ENCODE measurements at places on chromosomes 6 and 20.

DNA sequence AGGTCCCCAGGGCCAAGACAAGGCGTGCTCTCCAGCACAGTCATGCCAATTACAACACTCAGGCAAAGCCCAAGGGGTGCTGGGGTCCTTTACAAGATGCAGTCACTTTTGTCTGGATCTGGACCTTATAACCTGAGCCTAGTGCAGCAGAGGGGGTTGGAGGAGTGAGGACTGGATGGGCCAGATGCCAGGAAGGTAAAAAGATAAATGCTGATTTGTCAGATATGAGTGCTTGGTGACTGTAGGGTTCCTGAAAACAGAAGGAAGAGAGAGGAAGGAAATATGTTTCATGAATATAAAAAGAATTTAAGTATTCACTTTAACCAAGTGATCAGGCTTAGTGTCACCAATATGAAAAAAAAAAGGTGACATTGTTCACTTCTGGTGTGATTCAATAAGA, 43.4 kb upstream of the TFAP2A start:
- no peak for DNase-seq

DNA sequence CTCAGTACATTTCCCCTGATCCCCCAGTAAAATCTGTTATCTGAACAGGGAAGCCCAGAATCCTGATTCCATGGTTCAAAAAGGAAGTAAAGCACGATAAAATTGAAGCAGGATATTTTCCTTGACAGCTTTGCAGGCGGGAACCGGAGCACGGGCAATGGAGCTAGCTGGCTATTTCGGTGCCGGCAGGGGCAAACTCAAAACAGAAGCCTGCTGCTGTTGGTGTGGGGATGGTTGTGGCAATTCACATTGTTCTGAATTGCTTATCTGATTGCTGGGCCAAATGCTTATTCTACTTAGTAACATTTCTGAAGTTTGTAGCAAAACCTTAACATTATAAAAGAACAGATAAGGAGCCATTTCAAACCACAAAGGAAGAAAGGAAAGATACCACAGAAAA, 172.4 kb downstream of the MMS22L start:
- no peak for DNase-seq

DNA sequence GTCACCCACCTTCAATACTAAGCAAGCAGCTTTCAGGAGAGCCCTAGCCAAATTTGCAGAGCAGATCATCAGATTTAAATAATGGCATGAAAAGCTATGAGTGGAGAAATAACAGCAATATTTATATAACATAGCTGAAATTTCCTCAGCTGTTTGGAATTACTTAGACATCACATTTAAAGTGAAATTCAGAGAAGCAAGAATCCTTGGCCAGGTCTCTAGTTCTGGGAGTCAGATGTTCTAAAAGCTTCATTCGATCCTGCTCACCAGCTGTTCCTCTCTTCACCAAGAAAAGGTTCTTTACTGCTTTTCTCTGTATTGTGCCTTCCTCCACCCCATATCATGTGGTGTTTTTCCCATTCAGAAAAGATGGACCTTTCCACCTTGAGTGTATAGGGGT, 152.3 kb upstream of the JAG1 start:
- no peak for DNase-seq

DNA sequence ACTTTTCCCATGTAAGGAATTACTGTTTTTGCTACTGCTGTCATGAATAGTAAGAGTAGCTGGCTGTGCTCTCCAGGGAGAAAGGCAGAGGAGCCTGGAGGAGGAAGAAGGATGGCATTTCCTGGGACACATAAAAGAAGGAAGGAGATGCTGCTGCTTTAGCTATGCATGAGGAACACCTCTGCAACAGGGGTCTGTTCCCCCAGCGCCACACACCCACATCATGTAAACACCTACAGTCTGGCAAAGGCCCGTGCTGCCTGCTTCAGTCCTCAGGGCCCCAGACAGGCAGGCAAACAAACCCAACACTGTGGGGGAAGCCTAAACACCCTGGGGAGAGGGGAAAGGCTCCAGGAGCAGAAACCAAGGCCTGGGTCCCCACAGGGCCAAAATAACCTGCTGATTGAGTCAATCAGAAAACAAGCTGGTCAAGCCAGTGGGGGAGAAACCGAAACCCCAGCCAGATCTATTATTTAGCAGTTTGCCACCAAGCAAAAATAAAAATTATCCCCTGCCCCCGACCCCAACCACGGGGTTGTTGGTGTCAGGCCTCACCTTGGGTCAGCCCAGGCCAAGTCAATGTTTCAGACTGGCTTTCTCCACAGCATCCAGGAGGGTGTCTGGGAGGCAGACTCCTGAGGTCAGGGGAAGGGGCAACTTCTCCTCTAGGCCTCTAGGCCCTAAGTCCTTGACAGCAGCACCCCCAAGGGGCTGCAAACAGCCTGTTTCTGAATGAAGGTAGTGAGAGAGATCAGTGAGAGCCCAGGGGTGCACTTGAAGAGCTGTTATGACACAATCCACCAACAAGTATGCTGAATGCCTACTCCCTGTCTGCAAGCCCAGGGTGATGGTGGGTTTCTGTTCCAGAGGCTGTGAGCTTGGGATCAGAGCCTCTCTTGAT, 34.6 kb upstream of the SCUBE3 start:
- no peak for DNase-seq

GRCh38 chr6:130713144-130713543, 114.1 kb upstream of the SMLR1 start:
- DNase-seq = no peak

DNA sequence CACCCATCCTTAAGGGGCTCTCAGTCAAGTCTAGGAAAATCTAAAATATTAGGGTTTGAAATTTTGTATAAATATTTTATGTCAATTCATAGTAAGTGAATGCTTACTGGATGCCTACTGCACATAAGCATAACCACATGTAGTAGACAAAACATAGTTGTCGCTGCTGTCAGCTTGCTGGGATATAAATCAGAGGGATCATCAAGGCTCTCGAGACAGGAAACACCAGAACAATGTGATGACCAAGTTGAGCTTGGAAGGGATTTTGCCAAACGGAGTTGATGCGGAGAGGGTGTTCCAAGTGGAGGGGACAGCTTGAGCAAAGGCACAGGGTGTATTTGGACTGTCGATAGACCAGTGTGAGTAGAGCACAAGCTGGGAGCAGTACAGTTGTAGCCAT, 105.8 kb upstream of the SUPT3H start:
- no peak for DNase-seq

GRCh38 chr6:10901770-10902169, 14.9 kb downstream of the SYCP2L start:
- peak; percentile 6 for DNase-seq

- no peak for DNase-seq
Measured at GRCh38 chr6:146871611-146872425, 273.0 kb downstream of the ADGB start.

DNA sequence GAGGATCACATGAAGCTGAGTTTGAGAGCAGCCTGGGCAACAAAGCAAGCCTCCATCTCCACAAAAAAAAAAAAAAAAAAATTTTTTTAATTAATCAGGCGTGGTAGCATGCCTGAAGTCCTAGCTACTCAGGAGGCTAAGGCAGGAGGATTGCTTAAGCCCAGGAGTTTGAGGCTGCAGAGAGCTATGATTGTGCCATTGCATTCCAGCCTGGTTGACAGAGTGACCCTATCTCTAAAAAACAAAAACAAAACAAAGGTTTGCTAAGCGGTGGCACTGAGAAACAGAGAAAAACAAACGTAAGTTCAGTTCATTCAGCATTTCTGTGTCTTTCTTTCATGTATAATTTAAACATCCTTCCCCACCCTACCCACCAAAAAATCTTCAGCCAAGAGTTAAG, 78.4 kb downstream of the ANKS1A start:
- no peak for DNase-seq

DNA sequence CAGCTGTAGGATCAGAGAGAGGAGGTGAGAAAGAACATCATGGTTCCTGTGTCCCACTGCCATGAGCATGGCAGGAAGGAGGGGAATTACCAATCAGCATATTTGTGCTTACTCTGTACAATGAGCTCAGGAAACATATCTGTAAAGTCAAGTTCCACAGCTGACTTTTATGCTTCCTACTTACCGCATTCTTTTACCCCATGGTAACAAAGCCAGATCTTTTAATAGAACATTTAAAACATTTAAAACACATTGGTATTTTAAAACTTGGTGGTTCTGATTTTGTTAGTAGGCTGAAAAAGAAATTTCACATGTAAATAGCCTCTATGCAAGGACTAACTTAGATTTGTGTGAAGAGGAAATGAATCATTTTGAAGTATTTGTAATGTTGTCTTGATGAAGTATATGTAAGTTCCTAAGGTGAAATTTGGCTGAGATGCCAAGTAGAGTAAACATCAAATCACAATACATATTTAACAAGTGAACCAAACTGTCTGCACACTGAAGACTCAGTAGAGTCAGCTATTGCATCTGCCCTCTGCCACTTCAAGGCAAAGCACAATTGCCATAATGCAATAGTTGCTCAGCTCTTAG, 114.7 kb downstream of the GJA10 start:
- no peak for DNase-seq

- no peak for DNase-seq
Measured at GRCh38 chr20:59987135-59987534, 28.9 kb downstream of the CDH26 start.

GRCh38 chr6:28235912-28236452, 10.9 kb downstream of the ZSCAN9 start:
- no peak for DNase-seq

DNA sequence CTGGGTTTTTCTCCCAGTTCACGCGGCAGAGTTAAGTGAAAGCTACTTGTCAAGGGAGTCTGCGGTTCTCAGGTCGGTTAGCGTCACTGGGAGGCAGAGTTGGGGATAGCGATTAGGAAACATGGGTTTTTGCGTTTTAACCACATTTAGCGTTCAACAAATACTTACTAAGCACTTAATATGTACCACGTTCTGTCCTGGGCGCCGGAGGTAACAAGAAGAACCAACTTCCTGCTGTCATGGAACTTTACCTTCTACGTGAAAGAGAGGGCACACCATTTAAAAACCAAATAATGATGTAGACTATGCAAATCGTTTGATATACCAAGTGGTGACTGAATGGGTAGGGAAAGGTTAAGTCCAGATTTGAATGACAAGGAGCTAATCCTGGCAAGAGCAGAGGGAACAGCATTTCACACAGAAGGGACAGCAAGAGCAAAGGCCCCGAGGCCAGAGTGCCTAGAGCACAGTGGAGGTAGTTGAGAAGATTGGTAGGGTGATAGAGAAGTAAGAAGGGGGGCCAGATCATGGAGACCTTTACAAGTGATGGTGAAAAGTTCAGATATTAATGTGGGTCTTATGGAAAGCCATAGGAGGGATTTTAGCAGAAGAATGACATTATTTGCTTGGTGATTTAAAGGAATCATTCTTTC, 744 bp downstream of the RIOK1 start:
- no peak for DNase-seq

DNA sequence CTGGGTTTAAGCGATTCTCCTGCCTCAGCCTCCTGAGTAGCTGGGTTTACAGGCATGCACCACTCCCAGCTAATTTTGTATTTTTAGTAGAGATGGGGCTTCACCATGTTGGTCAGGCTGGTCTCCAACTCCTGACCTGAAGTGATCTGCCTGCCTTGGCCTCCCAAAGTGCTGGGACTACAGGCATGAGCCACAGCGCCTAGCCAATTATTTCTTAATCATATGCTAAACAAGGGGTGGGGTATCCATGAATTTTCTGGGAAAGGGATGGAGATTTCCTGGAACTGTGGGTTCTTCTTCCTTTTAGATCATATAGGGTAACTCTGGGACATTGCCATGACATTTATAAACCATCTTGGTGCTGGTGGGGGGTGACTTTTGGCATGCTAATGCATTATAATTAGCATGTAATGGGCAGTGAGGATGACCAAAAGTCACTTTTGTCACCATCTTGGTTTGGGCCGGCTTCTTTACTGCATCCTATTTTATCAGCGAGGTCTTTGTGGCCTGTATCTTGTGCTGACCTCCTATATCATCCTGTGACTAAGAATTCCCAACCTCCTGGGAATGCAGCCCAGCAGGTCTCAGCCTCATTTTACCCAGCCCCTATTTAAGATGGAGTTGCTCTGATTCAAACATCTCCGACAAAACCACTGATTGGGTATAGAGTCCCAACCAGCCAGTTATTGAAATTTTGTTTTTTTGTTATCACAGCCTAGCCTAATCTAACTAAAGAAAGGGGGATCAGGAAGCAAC, 29.9 kb upstream of the DDR1 start:
- no peak for DNase-seq

DNA sequence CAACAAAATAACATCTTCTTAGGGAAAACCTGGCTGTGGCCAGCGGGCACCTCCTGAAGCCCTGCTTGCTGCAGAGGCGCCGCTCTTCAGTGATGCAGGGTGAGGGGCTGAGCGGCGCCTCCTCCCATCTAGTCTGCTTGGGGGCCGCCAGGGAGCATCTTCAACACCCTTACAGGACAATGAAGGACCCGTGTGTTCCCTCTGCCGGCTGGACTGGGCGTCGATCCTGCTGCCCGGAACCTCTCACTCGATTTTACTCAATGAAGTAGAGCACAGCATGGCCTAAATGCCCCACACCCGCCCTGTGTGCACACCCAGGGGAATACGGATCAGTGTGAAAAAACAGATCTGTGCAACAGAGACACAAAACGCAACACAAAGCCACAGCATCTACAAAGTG, 28.5 kb upstream of the MPC1 start:
- DNase-seq = no peak

GRCh38 chr20:49636447-49636846, 68.5 kb upstream of the PTGIS start:
- no peak for DNase-seq

DNA sequence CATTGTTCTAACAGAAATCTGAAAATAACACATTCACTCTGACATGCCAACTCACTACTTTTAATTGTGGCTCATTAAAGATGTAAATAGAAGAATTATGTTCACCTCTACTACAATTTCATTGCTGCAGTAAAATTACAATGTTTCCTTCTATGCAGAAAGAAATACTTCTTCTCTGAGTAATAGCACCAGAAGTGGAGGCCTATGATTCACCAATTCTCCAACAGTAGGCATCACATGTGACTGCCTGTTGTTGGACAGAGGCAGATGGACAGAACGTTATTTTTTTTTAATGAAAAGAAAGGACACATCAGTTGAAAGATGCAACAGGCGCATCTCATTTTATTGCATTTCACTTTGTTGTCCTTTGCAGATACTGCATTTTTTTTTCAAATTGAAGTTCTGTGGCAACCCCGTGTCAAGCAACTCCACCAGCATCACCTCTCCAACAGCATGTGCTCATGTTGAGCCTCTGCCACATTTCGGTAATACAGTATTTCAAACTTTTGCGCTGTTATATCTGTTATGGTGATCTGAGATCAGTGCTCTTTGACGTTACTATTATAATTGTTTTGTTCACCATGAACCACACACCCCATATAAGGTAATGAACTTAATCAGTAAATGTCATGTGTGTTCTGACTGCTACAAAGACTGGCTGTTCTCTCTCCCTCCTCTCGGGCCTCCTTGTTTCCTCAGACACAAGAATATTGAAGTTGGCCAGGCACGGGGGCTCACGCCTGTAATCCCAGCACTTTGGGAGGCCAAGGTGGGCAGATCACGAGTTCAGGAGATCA, 121.4 kb downstream of the ATXN1 start:
- DNase-seq = no peak

DNA sequence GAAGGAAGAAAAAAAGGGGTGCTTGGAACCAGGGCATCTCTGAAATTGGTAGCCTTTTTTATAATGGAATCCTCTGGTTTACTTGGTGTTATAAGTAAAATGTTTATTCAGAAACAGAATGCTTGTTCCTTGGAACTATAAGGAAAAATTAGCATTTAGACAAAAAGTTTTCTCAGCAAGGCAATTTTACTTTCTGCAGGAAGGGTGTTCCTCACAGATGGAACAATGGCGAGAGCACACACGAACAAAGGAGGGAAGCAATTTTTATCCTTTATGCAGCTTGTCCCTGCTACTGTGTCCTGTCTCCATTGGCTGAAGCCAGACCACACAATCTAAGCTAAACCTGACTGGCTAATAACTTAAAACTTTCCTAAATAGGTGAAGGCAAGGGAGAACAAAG, 22.7 kb upstream of the FANCE start:
- no peak for DNase-seq
